Cardiac muscle cell (in vitro differentiated cells and primary cell): ENCODE measurements at places on chromosomes 1 and 21.

DNA sequence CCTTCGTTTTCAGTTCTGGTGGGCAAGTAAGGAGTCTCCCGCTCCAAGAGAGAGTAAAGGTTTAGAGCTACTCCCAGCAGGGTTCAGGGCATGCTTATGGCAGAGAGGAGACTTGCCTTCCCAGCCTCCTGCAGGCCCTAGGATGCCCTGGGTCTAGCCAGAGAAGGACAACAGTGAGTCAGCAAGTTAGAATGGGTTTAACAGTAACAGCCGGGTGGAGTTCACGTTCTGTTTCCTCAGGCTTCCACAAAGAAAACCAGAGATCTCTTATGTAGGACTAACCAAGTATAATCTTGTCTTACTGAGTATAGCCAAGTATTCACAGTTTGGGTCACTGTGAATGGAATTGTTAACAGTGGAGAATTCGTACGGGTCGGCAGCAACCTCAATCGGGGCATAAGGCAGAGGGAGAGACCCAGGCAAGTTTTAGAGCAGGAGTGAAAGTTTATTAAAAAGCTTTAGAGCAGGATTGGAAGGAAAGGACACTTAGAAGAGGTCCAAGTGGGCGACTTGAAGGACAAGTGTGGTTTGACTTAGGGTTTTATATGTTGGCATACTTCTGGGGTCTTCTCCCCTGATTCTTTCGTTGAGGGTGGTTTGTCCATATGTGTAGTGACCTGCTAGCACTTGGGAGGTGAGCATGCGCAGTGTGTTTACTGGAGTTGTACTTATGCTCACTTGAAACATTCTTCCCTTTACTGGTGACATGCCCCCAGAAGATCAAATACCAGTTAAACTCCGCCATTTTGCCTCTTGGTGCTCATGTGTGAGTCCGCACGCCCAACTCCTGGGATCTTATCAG, 4.5 kb downstream of the OVAAL start:
- H3K27me3 ChIP-seq, result no peaks in the 10 kb centered on the region
- H3K4me1 ChIP-seq, result peaks cover 43% of the 10 kb centered on the region
- no peak overlapping the region for H3K4me3 ChIP-seq
- H3K36me3 ChIP-seq, result no peaks in the 10 kb centered on the region
- H3K27ac ChIP-seq, result peak overlapping the region; percentile 70
- DNase-seq, result peak; percentile 49

GRCh38 chr21:8993943-8994639, 1527.3 kb upstream of the TPTE start:
- no peaks in the 10 kb centered on the region for H3K4me1 ChIP-seq
- no peak overlapping the region for H3K4me3 ChIP-seq
- DNase-seq, result no peak
- H3K27me3 ChIP-seq, result no peaks in the 10 kb centered on the region
- no peaks in the 10 kb centered on the region for H3K36me3 ChIP-seq
- no peak overlapping the region for H3K27ac ChIP-seq

DNA sequence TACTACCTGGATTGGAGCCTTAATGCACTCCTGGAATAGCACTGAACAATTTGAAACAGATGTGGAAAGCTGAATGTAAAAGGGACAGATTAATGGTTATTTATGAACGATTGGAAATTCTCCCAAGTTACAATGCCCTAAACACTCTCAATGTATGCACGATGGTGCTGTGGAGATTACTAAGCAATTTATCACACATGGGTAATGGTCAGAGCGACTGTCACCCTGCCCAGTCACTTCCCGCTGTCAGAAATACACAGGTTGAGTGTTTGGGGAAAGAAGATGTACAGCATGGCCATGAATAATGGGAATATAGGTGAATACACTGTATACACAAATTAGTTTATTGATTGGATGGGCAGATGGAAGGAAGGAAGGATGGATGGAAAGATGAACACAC, 342.4 kb downstream of the VAV3 start:
- H3K36me3 ChIP-seq, result no peaks in the 10 kb centered on the region
- no peaks in the 10 kb centered on the region for H3K4me1 ChIP-seq
- H3K4me3 ChIP-seq, result no peak overlapping the region
- DNase-seq, result no peak
- H3K27ac ChIP-seq, result no peak overlapping the region

- H3K36me3 ChIP-seq, result no peaks in the 10 kb centered on the region
- H3K4me3 ChIP-seq, result no peak overlapping the region
- H3K27ac ChIP-seq, result no peak overlapping the region
- DNase-seq, result no peak
- H3K27me3 ChIP-seq, result no peaks in the 10 kb centered on the region
- H3K4me1 ChIP-seq, result no peaks in the 10 kb centered on the region
Measured at GRCh38 chr1:43997295-43997999, 6.0 kb downstream of the CCDC24 start.

DNA sequence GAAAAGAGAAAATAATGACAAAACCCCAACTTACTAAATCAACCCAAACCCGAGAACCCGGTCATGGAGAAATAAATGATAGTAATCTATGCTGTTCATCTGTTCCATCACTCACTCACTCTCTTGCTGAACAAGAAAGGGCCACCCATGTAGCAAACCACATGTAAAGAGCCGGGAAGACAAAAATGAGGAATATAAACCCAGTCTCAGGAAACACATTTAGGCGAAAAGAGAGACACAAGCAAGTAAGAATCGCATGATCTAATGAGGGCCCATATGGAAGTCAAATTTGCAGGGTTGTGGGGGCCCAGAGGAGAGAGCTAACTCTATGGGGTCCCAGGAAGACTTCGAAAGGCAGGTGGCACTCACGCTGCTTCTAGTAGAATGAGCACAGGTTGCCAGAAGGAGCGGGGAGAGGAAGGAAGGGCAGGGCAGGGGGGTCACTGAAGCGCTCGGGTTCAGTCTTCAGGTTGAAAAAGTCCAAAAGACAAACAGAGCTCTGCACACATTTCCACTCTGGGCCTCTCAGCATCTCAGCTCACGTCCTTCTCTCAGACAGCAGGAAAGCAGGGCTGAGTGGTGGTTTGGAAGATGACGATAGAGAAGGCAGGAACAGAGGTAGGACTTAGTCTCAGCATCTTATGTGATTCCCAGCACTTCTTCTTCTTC, 142.9 kb upstream of the KRTAP19-8 start:
- H3K36me3 ChIP-seq, result no peaks in the 10 kb centered on the region
- no peak for DNase-seq
- no peak overlapping the region for H3K27ac ChIP-seq
- peaks cover 6% of the 10 kb centered on the region for H3K4me1 ChIP-seq
- H3K4me3 ChIP-seq, result no peak overlapping the region
- no peaks in the 10 kb centered on the region for H3K27me3 ChIP-seq

- no peaks in the 10 kb centered on the region for H3K4me1 ChIP-seq
- H3K27ac ChIP-seq, result no peak overlapping the region
- DNase-seq, result peak; percentile 38
- no peaks in the 10 kb centered on the region for H3K36me3 ChIP-seq
Measured at GRCh38 chr1:62299426-62300200, 19.6 kb downstream of the KANK4 start.

- peaks cover 17% of the 10 kb centered on the region for H3K4me1 ChIP-seq
- H3K4me3 ChIP-seq, result no peak overlapping the region
- H3K27me3 ChIP-seq, result no peaks in the 10 kb centered on the region
- no peaks in the 10 kb centered on the region for H3K36me3 ChIP-seq
Measured at GRCh38 chr1:205935869-205936268, 7.4 kb downstream of the SLC26A9 start.

DNA sequence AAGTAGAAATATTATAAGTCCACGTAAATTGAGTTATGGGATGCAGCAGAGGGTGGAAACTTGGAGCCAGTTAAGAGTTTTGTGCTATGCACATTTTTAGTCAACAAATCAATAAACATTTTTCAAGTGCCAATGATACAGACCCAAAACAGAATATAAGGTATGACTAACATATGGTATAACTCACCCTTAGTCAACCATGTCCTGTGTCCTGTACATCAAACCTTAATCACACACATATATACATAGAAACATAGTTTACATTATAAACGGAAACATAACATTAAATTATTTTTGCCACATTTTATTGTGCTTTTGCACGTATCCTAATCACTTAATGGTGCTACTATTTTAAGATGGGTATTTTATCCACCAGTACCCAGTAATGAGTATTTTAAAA, 136.1 kb upstream of the USH2A start:
- DNase-seq, result no peak
- peaks cover 8% of the 10 kb centered on the region for H3K36me3 ChIP-seq
- H3K27me3 ChIP-seq, result no peaks in the 10 kb centered on the region
- H3K27ac ChIP-seq, result no peak overlapping the region
- peaks cover 5% of the 10 kb centered on the region for H3K4me1 ChIP-seq

DNA sequence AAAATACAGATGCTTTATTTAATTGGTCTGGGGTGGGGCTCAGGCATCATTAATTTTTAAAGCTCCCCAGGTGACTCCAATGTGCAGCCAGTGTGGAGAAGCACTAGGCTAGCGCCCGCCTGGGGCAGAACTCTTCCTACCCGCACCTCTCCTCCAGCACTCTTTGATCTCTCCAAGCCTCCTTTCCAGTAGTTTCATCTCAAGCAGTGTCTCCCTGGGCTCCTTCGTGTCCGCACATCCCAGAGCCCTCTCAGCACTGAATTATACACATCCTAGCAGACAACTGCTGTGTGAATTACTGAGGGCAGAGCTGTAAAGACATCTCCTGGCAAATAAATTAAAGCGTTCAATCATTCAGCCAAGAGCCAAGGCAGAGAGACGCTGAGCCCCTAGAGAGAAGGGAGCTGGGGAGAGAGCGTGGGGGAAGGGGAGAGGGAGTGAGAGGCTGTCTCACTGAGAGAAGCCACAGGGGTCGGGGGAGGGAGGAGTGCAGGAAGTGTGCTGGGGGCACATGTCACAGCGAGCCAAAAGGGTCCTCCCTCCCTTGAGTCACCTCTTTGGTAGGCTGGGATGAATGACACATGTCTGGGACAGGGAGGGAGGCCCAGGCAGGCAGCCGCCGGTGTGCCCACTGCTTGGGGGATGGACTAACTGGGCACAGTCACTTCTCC, 21.0 kb upstream of the PARP1 start:
- no peaks in the 10 kb centered on the region for H3K27me3 ChIP-seq
- no peak overlapping the region for H3K4me3 ChIP-seq
- DNase-seq, result no peak

- H3K27me3 ChIP-seq, result peaks cover under 1% of the 10 kb centered on the region
- H3K27ac ChIP-seq, result no peak overlapping the region
- DNase-seq, result no peak
- no peaks in the 10 kb centered on the region for H3K36me3 ChIP-seq
- no peaks in the 10 kb centered on the region for H3K4me1 ChIP-seq
- no peak overlapping the region for H3K4me3 ChIP-seq
Measured at GRCh38 chr1:4701276-4701675, 46.9 kb downstream of the AJAP1 start.

DNA sequence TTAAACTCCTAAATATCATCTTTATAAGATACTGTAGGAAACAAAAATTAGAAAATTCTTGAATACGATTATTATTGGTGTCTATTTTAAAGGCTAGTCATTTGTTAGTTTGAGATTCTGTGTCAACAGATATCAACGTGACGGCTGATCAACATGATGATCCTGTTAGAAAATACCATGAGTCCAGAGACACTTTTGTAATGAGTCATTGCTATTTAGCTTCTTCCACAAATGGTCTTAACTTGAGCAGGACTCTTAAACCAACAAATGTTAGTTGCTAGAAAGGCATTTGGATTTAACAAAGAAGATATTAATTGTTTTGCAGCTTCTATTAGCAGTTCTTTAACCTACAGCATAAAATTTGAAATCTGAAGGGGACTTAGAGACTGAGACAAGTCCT, 131.2 kb downstream of the TGFB2 start:
- no peaks in the 10 kb centered on the region for H3K27me3 ChIP-seq
- peaks cover 22% of the 10 kb centered on the region for H3K4me1 ChIP-seq
- H3K4me3 ChIP-seq, result no peak overlapping the region
- no peaks in the 10 kb centered on the region for H3K36me3 ChIP-seq
- H3K27ac ChIP-seq, result peak overlapping the region; percentile 3

DNA sequence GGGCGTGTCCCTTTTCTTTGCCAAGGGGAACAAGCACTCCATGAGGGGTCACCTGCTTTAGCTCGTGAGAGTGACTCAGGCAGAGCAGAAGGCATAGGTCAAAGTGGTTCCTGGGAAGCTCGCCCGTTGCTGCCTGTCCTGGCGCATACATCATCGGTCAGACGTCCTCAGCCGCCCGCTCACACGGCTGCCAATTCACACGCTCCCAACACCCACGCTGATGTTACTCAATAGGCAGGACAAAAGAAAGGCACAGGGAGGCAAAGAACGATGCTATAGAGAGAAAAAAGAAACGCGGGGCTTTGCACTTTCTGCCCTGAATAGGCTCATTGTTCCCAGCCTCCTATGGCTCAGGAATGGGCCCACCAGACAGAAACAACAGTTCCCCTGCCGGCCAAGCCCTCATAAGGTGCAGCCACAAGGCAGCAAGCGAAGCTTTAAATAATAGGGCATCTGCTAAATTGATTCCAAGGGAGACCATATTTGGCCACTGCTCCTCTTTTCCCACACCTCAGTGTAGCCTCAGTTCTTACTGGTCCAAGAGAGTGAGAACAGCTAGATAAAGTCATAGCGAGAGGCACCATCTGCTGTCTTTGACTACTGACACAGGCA, 38.7 kb downstream of the VTCN1 start:
- H3K27ac ChIP-seq, result no peak overlapping the region
- no peaks in the 10 kb centered on the region for H3K4me1 ChIP-seq
- H3K36me3 ChIP-seq, result no peaks in the 10 kb centered on the region
- no peak overlapping the region for H3K4me3 ChIP-seq
- no peaks in the 10 kb centered on the region for H3K27me3 ChIP-seq

DNA sequence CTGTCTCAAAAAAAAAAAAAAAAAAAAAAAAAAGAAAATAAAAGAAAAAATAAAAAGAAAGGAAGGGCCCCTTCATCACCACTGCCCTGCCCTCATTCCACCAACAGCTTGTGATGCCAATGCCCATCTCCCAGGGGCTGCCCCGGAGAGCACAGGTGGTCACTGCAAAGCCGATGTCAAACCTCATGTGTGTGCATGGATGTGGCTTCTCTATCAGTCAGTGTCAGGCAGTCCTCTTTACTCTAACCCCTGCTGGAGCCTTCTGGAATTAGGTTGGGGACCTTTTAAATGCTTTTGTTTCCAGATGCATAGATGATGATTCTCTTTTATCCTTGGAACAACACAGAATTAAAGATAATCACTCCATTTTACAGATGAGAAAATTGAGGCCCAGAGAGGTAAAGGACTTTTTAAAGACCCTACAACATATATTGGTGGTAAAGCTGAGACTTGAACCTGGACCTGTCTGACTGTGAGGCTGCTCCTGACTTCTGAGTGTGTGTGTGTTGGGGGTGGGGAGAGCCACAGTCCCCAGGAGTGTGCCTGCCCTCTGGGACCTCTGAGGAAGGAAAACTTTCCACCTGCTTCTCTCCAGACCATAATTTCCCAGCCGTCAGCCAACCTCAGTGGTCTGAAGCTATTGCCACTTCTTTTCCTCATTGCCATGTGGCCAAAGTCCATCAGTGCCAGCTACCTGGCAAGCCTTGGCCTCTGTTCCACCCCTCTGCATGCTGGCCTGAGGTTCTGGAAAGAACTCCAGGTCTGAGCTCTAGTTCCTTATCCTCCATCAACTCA, 3.0 kb upstream of the TMEM54 start:
- H3K27me3 ChIP-seq, result peaks cover 36% of the 10 kb centered on the region
- peaks cover 7% of the 10 kb centered on the region for H3K4me1 ChIP-seq
- no peak overlapping the region for H3K4me3 ChIP-seq
- no peaks in the 10 kb centered on the region for H3K36me3 ChIP-seq
- DNase-seq, result no peak
- H3K27ac ChIP-seq, result no peak overlapping the region
